A375 (cell line): ENCODE measurements at places on chromosomes 6 and 20. TPM values are rescaled to one million over a fixed set of nuclear protein-coding genes. Genes with fewer than 3 reads are reported as not detected.

Gene THEMIS
- total RNA-seq, result not detected in 2 replicates

Gene ENPP1
- total RNA-seq, result 1.4 and 1.8 TPM in 2 replicates

Gene CNR1
- 4.6 and 5.1 TPM in 2 replicates for total RNA-seq

Gene KIFC1
- total RNA-seq, result 34.4 and 37.4 TPM in 2 replicates
